ENCODE measurements at places on chromosomes 13 and 19.

DNA sequence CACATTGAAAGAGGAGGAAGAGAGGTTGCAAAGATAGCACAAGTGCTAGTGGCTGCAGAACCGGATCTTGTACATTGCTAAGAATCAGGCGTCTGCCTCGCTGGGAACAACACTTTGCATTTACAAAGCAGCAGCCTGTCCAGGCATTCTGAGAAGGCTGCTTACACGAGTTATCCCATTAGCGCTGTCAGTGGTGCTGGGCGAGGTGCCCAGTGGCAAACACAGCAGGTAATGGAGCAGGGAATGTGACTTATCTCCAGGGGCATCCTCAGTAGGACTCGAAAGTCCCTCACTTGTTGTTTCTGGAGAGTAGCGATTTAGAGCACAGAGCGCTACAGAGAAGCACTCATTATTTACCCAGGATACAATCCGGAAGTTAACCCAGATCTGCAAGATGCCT is 209.6 kb downstream of the OLFM4 start:
- no peak for DNase-seq

DNA sequence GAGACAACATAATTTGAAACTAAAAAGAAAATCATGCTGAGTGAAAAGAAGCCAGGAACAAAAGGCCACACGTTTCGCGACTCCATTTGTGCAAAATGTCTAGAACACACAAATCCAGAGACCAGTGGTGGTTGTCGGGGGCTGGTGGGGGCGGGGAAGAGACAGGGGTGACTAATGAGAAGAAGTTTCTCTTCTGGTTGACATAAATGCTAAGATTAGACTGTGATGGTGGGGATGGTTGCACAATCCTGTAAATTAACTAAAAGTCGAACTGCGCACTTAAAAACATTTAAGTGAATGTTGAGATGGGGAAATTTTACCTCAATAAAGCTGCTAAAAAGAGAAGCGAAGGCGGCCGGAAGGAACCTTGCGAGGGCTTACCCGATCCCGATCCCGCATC is 7.1 kb downstream of the AKAP8 start:
- DNase-seq, result no peak

DNA sequence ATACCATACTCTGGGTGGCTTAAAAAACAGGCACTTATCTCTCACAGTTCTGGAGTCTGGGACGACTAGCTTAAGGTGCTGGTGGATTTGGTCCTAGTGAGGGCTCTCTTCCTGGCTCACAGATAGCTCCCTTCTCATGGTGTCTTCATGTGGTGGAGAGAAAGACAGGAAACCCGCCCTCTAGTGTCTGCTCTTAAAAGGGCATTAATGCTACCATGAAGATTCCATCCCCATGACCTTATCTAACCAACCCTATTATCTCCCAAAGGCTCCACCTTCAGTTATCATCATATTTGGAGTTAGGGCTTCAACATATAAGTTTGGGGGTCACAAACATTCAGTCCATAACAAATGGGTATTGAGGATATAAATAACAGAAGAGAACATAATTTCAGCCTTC is 139.4 kb downstream of the HS6ST3 start:
- DNase-seq, result no peak

GRCh38 chr13:112670864-112671263 is 19.0 kb upstream of the ATP11A start:
- no peak for DNase-seq

DNA sequence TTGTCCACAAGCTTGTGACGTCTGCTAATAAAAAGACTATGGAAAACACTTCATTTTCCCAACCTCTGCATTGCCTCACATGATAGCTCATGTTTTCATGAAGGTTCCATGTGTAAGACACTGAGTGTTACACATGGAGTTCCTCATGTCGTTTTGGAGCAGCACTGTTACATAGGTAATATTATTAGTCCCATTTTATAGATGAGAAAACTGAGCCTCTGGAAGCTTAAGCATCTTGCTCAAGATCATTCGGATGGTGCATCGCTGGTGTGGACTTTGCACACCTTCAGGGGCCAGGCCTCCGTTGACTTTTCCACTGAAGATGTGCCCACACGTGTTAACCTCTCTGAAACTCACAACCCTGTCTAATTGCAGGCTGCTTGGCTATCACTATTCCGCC is 743.4 kb downstream of the UQCRFS1 start:
- DNase-seq, result no peak

DNA sequence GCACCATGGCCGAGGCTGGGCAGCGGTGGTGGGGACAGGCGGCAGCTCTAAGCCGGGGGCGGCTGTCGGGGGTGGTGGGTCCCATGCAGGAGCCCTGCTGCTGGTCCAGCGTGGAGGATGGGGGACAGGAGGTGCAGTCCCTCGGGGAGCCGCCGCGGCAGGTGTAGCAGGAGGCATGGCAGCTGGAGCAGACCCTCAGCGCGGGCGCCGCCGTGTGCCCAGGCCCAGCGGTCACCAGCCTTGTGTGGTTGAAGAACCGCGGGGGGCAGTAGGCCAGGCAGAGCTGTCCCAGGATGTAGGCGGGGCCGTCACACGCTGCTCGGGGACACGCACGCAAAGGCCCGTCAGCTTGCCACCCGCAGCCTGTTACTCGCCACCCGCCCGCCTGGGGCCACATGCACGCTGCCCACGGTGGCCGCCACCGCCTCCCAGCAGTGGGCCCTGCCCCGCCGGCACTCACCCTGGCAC is 2.9 kb upstream of the C19orf25 start:
- no peak for DNase-seq

- DNase-seq, result no peak
These were observed 123.1 kb downstream of the TUBA3C start for GRCh38 chr13:19058566-19058965.

DNA sequence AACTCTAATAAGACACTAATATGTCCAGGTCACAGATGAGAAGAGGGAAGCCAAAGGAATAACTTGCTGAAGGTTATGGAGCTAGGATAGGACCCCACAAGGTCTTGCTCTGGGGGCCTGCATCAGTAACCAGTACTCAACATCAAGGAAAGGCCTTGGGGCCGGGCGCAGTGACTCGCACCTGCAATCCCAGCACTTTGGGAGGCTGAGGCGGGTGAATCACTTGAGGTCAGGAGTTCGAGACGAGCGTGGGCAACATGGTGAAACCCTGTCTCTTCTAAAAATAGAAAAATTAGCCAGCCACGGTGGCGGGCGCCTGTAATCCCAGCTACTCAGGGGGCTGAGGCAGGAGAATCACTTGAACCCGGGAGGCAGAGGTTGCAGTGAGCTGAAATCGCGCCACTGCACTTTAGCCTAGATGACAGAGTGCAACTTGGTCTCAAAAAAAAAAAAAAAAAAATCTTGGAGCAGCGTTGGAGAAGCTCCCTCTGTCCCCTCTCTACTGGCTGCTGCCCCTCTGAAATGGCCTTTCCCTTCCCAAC is 1.8 kb downstream of the LONP1 start:
- no peak for DNase-seq

DNA sequence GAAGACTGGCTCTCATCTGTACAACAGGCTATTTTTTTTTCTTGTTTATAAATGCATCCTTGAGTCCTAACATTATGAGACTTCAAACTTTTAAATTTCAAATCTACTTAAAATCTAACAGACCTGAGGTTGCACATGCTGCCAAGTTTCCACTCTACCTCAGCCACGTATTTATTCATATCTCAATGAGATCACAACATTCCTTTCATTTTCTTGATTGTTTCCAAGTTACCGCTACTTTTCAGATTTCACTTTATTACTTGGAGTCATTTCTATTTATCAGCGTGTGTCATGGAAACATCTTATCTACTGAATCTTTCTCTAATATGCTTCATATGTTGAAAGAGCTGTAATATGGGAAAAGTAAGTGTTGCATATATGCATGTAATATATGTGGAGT is 1257.5 kb upstream of the ATXN8OS start:
- DNase-seq, result no peak

DNA sequence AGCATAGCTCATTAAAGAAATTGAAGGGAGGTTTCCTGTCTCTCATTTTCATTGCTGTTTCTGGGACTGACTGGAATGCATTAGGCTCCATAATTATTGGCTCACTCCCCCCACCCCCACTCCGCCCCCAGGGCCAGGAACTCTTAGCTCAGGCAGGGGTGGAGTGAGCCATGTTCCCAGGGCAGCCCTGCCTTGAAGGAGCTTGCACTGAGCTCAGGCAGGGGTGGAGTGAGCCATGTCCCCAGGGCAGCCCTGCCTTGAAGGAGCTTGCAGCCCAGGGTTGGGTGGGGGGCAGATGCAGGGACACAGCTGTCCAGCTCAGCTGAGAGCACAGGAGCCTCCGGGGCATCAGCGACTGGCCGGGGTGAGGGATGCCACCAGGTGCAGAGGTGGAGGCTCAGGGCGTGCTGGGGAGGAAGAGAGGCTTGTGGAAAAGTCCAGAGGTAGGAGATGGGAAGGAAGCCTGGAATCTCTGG is 39.1 kb upstream of the TFDP1 start:
- no peak for DNase-seq

DNA sequence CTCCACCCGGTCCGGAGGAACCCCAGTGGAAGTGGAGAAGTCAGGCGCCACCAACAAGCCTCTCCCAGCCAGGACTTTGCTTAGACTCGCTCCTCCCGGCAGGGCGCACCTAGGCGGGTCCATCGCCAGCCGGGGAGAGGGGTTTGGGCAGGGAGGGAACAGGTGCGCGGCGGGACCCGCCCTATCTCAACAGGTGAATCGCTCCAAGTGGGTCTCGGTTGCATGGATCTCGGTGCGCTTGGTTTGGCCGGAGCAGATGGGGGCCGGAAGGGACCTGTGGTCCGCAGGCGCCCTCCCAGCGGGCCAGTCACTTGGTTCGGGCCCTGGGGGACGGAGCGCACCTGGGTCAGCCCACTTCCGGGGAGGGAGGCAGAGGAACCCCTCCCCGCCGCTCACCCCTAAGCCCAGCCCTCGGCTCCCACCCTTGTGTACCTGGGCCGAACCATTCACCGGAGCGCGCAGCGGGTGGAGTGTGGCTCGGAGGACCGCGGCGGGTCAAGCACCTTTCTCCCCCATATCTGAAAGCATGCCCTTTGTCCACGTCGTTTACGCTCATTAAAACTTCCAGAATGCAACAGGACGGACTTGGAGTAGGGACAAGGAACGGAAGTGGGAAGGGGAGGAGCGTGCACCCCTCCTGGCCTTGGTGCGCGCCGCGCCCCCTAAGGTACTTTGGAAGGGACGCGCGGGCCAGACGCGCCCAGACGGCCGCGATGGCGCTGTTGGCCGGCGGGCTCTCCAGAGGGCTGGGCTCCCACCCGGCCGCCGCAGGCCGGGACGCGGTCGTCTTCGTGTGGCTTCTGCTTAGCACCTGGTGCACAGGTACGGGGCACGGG is at the start of gene LSR:
LSR (plus strand) TSS at position 693 of the 836 bp plus-strand sequence; CDS start at position 714, 21 bp downstream.
- peak; percentile 49 for DNase-seq

- DNase-seq, result no peak
These were observed 478 bp downstream of the CLC start for GRCh38 chr19:39737351-39737750.

- no peak for DNase-seq
These were observed 72.2 kb upstream of the WASF3 start for GRCh38 chr13:26485288-26485687.

GRCh38 chr13:101230271-101230890 is 185.9 kb downstream of the NALCN start:
- DNase-seq, result no peak

DNA sequence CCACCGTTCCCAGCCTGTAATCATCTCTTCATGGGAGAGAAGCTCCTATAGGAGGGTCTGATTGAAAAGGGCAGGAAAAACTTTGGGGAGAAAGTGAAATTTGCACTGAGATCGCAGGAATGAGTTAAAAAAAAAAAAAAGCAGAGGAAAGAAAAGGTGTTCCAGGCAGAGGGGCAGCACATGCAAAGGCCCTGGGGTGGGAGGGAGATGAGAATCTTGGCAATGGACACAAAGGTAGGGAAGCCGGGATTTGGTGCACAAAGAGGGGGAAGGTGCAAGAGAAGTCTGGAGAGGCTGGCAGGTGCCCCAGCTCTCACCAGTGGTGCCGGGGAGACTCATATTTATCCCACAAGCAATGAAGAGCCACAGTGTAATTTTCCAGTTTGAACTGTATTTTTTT is 16.4 kb upstream of the GPR32 start:
- no peak for DNase-seq

GRCh38 chr13:78816154-78816553 is 157.2 kb upstream of the OBI1 start:
- no peak for DNase-seq

GRCh38 chr19:41776700-41777099 is 19.7 kb upstream of the CEACAM3 start:
- no peak for DNase-seq

DNA sequence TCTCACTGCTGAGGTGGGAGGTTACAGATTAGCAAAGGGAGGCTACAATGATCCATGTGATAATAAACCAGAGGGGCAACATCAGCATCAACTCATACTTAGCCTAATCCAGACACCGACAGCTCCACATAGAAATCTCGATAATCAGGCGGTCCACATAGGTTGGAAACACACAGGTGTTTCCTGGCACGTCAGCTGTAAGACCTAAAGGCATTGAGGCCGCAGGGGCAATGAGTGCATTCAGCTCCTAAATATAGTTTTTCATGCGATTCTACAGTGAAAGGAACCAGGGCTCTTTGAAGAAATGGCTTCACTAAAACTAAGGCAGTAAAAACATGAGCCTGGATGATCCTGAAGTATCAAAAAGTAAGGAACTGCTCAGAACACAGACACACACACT is 19.3 kb downstream of the PLPP2 start:
- no peak for DNase-seq

GRCh38 chr19:38721979-38722773 is 22.1 kb downstream of the CAPN12 start:
- no peak for DNase-seq

DNA sequence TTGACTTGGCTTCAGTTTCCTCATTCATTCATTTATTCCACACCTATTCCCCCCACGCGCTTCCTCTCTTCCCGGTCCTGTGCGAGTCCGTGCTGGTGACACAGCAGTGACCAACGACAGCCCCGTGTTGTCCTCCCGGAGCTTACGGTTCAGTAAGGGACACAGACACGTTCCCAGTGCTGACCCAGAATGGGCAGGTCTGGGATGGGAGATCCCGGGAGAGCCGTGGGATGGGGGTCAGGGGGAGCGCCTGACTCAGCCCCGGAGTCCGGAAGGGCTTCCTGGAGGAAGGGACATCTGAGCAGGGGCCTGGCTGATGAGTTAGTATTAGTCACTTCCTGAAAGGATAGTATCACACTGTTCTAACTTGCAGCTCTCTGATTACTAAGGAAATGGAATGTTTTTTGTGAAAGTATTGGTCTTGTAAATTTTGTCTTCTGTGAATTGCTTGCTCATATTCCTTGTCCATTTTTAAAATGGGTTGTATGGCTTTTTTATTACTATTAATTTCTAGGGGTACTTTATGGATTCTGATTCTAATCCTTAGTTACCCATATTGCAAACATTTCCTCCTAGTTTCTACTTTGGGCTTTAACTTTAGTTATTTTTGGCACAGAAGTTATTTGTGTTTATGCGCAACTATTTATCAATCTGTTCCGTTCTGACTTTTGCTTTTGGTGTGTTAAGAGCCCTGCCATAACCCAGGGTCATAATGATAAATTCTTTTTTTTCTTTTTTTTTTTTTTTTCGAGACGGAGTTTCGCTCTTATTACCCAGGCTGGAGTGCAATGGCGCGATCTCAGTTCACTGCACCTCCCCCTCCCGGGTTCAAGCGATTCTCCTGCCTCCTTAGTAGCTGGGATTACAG is 708 bp upstream of the ERCC1 start:
- DNase-seq, result no peak
